ENCODE measurements at places on chromosomes 7 and 10.

- no peak for DNase-seq
Observed at GRCh38 chr10:82536668-82537067, 661.7 kb downstream of the NRG3 start.

GRCh38 chr10:35613107-35613440 is 7.9 kb downstream of the GJD4 start:
- DNase-seq, result no peak

GRCh38 chr10:73366381-73367298 is 8.0 kb upstream of the CFAP70 start:
- no peak for DNase-seq

GRCh38 chr10:5953676-5954075 is 23.7 kb downstream of the IL15RA start:
- DNase-seq, result no peak

DNA sequence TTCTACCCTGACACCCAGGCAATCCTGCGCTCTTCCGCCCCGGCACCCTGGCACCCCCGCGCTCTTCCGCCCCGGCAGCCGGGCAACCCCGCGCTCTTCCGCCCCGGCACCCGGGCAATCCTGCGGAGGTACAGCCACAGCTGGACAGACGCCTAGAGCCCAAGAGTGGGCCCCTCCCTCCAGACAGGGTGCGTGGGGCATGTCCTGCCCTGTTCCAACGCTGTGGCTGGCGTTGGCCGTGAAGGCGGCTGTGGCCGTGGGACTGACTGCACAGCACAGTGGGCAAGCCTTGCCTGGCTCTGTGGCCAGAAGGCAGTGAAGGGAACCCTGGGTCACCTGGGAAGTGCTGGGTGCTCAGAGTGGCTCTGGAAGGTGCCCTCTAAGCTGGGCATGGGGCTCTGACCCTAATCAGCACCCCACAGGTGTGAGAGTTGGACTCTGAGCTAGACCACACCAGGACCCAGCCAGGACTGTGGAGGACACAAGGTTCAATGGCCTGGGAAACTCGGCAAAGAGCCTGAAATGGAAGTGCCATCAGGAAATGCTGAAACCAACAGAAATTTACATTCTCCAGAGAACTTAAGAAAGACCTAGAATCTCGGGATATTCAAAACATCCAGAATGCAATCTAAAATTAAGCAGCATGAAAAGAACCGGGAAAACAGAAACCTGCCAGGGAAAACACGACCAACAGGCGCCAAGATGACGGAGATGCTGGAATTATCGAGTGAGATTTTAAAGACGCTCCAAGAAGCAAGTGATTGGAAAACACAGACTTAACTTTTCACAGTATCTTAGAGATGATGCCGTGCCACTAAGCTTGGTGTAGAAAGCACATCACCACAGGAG is 253.6 kb downstream of the ELFN1 start:
- no peak for DNase-seq

DNA sequence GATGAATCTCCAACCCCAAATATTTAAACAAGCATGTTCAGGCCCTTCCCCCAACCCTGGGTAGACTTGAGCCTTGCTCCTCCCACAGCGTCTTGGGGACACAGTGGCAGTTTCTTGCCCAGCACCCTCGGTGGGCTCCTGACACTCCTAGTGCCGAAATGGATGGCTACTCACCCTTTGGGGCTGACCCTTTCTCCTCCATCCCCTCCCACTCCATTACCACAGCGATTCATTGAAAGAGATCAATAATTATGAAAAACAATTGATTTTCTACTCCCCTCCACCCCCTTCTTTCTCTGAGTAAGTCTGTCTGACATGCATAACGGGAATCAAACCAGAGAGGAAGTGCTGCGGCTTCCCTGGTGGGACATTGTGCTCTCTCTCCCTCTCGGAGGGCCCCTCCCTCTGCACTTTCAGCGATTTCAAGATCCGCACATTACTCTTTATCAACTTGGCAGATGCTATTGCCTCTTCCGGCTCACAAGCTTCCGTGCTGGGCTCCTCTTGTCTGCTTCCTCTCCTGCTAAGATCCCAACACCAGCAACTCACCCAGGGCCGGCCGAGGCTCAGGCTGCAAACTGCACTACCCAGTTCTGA is 79.0 kb upstream of the PLXNA4 start:
- DNase-seq, result no peak

DNA sequence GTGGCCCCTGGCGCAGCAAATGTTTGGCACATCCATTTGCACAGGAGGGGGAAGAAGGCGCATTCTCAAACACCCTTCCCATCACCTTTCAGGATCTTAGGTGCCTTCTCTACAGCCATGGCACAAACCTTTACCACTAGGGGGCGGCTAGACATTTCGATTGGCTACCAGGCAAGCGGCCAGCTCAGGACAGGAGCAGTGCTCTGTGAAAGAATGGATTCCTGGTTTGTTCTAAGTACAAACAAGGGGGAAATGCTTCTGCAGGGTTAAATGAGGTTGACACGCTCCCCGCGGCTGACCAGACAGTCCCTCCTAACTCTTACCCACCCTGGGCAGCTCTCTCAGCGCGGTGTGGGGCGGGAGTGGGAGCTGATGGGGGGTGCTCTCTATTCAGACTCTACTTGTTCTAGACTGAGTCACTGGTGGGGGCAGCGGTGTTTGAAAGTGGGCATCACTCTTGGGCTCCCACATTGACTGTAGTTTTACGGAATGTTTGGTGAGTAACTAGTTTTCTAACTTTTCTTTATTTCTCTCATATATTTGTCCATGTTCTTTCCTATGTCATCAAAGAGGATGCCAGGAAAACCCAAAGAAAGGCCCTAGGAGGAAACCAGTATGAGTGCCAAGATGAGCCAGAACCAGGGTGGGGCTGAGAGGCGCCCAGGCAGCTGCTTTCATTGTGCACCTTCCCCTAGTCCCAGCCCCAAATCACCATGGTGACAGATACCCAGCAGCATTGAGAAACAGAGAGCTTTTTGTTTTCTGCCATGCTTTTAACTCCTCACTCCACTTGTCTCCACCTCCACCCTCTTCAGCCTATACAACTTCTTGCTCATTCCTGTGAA is 61.4 kb upstream of the GPR158 start:
- DNase-seq, result peak; percentile 87

DNA sequence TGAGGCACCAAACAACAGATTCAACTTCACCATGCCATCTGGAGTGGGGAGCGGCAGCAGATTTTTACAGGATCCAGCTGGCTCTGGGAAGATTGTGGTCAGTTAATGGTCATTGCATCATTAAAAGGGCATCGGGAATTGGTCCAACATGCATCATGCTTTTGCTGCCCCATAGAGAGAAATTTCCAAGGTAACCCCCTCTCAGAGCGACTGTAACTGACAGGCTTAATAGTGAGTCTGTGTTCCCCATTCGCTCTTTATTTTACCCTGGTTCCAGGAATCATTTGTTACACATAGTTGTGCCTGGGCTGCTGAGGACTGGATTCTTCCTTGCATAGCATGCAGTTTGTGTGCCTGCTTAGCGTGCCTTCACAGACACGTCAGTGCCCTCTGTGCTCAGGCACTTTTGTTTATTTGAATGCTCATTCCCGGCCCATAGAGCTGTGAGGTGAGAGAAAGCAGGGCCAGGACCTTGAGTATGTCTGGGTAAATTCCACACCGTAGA is 49.9 kb downstream of the CDHR3 start:
- DNase-seq, result no peak

GRCh38 chr10:110739811-110740271 is 95.7 kb downstream of the RBM20 start:
- DNase-seq, result peak; percentile 8

DNA sequence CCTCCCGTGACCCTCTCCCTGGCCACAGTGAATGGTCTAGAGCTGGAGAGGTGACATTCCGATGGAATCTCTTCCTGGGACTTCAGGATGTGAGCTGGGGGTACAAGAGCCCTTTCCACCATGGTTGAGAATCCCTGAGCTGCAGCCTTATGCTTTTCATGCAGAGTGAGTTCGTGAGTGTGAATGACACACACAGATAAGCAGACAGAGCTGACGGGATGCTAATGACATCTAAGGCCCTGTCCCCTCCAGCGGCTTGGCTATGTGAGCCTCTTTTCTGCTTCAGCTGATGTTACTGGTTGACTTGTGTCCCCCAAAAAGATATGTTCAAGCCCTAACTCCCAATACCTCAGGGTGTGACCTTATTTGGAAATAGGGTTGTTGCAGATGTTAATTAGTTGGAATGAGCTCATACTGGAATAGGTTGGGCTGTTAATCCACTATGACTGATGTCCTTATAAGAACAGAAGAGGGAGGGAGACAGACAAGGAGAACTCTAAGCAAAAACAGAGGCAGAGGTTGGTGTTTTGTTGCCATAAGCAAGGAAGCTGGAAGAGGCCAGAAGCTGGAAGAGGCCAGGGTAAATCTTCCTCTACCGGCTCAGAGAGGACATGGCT is 111.1 kb upstream of the AFAP1L2 start:
- DNase-seq, result no peak

DNA sequence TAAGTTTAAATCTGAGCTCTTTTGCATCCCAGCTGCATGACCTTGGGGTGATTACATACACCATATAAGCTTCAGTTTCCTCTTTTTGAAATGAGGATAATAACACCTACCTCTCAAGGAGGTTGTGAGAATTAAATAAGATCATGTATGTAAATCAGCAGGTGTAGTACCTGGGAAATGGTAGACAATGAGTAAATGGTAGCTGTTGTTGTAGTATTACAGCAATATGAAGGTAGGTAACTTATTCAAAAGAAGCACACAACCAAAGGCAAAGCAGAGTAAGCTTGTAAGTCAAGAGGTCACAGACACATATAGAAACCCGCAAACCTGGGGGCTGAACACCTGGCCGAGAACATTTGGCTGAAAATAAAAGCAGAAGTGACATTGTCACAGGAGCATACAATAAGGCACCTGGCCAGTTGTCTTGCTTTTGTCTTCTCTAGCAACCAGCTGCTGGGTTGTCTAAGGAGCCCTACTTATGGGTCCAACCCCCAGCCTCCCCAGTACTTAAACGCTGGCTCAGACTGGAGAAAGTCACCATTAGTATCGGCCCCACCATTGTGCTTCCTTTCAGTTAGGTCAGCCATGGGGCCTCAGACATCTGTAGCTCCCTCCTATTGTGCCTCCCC is 203.6 kb upstream of the MKLN1 start:
- no peak for DNase-seq

GRCh38 chr7:98613601-98614425 is 3.3 kb upstream of the NPTX2 start:
- DNase-seq, result peak; percentile 47

DNA sequence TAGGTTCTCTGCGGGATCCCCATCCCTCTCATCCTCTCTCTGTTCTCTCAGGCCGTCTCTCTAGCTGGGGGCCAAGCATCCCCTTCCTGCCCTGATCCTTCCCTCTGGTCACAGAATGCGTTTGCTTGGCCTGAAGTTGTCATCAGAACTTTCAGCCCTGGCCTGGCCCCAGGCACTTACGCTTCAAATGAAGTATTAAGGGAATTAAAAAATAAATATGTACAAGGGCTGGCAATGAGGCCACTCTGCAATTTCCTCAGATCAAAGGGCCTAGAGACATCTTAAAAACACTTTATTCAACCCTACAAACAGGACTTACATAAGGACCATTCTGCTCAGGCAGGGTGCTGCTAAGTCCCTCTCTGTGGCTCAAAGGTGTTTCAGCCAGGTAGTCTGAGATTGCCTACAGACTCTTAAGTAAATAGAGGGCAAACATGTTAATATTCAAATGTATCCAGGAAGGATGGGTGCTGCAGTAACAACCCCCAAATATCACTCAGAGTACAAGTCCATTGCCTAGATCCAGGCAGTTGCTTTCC is 16.0 kb downstream of the SFTPD start:
- no peak for DNase-seq

DNA sequence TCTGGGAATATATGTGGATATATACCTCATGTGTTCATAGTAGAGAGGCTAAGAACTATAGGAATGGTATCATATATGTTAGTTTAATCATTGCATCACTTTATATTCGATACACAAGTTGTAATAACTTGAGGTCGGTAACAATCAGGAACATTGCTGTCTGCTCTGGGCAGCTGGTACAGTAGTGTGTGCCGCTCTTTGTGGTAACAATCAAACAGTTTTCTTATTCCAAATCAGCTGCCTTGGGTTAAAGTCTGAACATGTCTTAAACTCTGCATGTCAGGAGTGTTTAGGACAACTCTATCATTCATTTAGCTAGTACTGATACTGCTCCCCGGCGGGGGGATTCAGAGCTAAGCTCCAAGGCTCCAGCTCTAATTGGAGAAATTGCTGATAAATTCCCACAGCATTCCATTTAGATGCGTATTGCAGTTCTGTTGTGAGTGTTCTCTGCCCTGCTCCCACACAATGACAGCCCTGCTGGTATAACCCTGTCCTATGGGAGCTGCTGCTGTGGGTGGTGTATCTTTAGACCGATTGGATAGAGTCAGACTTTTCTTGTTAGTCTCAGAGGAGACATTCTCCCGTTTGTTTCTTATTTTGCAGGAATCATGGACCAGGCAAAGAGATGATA is 707.5 kb upstream of the FZD8 start:
- no peak for DNase-seq
